GM04504 (cell line): ENCODE measurements at places on chromosomes 3 and 15.

- DNase-seq = no peak
Measured at GRCh38 chr3:99218468-99218867, 317.0 kb upstream of the DCBLD2 start.

DNA sequence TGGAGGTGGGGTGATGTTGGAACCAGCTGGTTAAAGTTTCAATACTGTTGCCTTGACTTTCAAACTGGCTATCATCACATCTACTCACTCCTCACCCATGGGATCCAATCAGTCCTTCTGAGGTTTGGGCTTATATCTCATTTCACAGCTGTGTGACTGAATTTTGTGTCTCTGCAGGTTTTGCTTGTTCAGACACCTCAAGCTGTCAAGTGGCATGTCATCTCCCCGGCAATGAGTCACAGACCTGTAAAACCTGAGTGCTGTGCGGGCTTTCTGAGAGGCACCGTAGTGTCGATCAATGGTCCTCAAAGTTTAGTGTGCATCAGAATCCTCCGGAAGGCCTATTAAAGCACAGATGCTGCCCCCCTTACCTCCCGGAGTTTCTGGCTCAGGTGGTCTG is 86.4 kb upstream of the RORA start:
- no peak for DNase-seq

DNA sequence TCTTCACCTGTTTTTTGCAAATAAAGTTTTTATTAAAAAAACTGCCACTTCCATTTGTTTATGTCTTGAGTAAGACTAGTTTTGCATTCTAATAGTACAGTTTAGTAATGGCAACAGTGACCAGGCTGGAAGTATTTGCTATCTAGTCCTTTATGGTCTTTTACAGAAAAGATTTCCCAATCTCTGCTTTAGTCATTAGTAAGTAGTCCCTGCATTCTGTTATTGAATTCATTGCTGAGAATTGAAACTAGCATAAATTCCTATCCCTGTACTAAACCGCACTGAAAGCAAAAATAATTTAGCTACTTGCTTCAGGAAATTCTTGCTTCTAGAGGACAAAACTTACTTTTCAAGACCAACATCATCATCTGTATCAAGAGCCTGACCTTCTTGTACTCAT is 46.2 kb downstream of the CNTN6 start:
- DNase-seq = no peak

- DNase-seq = no peak
Measured at GRCh38 chr3:30810625-30811024, 83.8 kb downstream of the GADL1 start.

- DNase-seq = no peak
Measured at GRCh38 chr3:127823426-127823857, 1.1 kb upstream of the MGLL start.

DNA sequence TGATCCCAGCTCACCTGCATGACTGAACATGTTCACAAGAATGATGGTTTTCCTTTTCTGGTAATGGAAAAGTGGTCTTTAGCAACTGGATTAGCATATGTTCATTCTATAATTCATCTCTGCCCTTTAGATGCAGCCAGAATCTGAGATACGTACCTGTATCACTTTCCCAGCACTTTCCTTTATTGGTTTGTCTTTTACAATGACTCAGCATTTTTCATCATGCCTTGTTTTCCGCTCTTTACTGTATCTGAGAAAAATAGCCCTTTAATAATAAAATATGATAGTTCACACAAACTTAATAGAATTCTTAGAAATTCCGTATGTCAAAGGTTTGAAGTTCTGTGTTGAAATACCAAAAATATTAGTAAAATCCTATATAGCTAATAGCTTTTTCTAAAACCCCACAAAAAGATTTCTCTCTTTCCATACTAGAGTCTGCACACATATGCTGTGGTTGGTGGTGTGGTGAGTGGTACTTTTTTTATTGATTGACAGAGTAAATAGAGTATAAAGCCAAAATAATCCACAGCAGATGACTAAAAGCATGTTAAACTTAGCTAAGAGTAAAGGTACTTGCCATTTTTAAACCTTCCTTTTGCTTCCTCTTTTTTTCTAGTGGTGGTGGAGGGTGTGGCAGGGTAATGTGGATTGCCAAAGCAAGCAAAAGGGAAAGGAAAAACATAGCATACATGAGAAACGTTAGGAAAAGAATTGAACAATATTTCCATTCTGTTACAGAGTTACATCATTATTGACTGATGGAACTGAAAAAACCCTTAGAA is 328.9 kb upstream of the RBMS3 start:
- DNase-seq = no peak

DNA sequence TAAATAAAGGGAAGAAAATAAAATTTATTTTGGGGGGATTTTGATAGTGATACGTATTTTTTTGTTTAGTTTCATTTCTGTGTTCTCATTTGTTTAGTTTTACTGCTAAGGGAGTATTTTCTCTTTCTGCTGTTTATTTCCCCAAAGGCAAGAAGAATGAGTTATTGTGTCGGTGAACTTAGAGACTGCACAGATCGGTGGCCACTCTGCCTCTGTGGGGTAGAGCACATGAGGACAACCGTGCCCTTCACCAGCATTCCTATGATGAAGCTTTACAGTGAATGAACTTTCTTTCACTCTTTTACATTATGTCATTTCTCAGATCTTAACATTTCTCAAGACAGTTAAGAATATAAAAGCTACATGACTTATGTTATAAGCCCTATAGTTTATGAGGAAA is 214.4 kb downstream of the OCA2 start:
- no peak for DNase-seq

DNA sequence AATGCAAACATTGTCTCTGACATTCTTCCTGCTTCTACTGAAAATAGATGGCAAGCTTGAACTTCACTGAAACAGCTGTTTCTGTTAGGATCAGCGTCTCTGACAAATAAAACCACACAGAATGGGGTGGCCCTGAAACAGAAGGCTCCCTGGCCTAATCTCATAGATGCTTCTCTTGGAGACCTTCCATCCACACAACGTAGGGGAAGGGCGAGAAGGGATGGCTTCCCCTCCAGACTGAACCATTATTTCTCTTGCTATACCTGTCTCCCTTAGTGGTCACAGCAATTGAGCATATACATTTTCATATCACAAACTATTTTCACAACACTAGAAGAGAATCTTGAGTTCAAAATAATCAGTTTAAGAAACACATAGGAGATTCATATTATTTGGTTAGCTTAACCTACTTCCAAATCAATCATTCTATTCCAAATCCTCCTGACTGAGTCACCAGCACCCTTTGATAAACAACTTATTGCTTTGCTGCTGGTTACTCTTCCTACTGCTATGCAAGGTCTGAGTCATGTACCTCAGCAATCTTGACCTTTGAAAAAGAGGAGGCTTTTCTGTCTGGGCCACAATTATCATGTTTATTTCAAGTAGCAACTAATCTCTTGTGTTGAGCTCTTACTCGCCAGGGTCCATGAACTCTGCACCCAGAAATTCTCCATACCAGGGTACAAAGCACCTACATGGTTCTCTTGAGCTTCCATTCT is 45.5 kb downstream of the CBLB start:
- peak; percentile 64 for DNase-seq

DNA sequence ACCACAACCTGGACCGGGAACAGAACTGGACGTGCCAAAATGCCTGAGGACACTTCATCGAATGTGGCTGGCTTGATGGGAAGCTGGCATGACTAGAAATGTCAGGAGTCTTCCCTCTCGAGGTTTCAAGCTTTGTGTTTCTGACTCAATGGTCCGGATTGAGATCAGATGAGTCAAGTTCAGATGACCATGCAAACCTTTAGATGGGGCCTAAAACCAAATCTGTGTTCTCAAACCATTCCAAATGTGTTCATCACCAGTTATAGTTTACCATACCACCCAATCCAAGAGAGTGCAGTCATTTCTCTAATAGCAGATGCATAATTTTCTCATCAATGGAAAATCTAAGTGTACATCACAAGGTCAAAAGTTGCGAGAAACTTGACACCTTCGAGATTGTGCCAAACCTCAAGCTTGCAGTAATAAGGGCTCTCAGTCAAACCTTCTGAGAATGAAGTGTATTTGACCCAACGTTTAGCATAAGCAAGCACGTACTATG is 369.1 kb downstream of the RORA start:
- DNase-seq = peak; percentile 38

DNA sequence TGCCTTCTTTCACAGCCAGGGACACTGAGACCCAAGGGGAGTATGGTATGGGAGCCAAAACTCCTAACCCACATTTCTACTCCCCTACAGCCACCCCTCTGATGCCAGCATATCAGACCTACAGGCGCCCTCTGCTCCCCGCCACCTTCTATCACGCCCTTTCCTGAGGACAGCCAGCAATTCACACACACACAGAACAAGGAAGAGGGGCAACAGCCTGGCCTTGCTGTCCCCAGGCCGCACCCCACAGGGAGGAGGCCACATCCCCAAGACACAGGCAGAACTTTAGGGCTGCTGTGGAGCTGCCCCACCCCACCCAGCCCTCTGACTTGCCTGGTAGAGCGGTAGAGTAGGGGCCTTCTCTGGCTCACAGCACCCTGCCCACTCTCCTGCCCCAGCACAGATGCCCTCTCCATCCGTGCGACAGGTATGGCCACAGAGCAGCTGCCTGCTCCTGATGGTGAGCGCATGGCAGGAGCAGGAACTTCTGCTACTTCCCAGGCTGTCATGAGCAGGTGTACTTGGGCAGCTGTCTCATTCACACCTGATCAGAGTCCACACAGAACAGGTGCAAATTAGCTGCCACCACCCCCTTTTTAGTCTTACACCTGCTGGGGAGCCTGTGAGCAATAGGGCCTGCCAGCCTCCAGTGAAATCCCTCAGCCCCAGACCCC is 33.4 kb downstream of the CCDC33 start:
- DNase-seq = no peak

- no peak for DNase-seq
Measured at GRCh38 chr3:186997061-186997460, 66.7 kb downstream of the ST6GAL1 start.

DNA sequence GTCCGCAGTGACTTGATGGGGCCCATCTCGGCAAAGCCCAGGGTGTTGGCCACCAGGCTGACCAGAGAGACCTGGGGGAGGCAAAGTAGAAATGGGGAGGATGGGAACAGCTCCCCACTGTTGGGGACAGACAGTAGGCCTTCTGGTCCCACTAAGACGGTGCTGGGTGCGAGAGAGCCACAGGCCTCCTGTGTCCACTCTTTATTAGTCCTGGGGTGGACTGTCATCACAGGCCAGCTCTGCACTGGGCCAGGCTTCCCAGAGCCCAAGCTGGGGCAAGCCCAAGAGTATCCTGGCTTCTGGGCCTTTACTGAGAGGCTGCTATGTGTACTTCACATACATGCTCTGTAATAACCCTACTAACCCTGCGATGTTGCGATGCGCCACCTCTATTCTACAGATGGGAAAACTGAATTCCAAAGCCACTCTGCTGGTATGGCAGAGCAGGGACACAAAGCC is 66.4 kb downstream of the EXOG start:
- no peak for DNase-seq

GRCh38 chr3:129564981-129565644 is 22.1 kb downstream of the H1-8 start:
- no peak for DNase-seq

- DNase-seq = no peak
Measured at GRCh38 chr3:152172460-152172859, 96.3 kb upstream of the MBNL1 start.

- no peak for DNase-seq
Measured at GRCh38 chr3:187669675-187670504, at the start of gene SST. TSS of gene SST (minus strand) at chr3:187670394. CDS start at chr3:187670291, 103 bp downstream.

DNA sequence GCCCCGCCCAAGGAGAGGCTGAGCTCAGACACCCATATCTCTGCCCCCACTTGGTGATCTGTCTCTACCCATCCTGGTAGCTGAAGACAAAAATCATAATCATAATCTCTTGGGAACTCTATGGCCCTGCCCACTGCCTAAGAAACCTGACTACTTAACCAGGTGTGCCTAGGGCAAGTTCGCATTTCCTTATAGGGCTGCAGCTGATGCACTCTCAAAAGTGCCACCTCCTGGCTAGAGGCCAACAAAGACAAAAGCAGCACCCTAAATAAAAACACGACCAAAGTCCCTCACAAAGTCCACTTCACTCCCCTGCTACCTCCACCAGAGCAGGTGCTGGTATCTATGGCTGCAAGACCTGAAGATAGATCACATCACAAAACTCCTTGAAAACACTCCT is 250.4 kb upstream of the SLITRK3 start:
- DNase-seq = no peak

DNA sequence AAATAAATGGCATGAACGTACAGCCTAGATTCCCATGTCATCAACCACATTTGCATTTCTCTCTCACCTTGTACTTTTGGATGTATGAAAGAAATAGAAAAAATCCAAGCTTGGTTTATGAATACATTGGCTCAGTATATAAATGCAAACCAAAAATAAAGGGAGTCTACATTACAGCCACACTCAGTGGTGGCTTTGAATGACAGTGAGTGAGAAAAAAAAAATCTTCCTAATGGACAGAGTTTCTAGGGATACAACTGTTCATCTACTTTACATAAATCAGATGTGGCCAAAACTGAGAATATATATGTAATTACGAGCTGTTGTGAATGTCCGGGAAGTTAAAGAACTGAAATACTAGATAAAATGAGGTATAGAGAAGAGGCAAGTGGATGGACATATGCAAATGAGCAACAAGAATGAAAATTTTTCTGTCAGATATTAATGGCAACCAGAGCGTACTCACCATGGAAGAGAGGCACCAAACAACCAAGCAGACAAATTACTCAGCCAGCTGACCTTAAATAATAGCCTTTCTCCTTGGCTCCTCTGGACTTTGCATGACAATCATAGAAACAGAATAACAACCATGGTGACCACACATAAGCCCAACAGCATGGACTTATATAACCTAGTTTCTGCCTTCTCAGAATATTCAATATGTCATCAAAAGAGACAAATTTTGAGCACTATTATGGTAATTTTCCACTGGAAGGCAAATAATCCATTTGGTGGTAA is 1305.8 kb downstream of the OTOL1 start:
- no peak for DNase-seq

DNA sequence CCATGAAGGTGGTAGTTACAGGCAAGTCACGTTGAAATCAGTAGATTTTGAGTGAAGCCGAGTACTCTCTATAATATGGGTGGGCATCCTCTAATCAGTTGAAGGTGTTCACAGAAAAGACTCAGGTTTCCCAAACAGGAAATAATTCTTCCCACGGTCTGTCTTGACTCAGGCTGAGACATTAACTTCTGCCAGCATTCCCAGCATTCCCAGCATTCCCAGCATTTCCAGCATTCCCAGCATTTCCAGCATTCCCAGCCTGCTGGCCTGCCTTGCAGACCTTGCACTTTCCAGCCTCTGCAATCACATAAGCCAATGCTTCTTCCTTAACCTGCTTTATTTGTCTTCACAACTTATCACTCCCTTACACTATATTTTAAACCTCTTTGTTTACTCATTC is 542.3 kb upstream of the ROBO2 start:
- DNase-seq = no peak

DNA sequence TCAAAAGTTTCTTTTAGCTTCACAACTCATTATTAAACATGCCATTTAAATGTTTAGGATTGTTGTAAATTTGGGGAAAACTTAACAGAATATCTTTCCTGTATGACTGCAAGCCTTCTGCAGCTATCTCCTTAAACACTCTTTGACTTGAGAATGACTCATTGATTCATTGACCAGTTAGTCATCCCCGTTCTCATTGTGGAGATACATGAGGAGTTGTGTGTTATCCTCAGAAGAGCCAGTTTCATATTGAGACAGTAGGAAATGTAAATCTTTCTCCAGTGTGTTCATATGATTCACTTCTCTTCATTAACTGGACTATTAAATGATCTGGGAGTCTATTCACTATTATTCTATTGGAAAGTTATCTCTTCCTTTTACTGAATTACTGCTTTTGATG is 83.0 kb downstream of the CRYGS start:
- DNase-seq = peak; percentile 38

GRCh38 chr15:93477188-93477587 is 388.2 kb upstream of the RGMA start:
- no peak for DNase-seq
